ENCODE measurements at places on chromosomes 12 and 14.

GRCh38 chr12:121806546-121807423 lies 3.0 kb downstream of the SETD1B start:
- DNase-seq = no peak

DNA sequence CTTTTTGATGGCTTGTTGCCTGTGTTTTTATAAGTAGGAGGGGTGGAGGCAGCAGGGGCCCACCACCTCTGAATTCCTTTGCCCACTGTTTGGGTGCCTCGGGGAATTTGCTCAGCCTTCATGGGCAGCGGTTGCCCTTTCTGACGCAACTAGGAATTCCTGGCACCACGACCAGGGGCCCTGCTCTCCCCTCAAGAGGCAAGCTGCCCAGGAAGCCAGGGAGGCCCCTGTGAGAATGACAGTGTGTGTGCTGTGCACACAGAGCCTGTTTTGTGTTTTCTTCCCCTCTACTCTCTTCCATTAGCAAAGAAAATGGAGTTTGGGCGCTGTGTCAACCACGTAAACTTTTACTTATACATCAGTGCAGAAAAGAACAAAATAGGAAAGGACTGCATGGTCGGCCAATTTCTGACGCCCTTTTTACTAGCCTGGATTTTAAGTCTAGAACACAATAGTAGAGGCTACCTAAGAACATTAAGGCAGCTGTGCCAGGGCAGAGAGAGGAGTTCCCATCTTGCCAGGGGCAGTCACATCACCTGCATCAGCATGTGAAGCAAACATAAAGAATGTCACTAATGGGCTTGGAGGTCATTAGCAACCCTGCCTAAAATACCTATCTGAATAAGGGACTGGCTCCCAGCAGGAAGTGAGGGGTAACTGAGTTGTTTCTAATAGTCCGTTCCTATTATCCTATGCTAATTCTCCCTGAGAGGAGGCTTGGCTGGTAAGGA lies 17.9 kb upstream of the PTGR2 start:
- no peak for DNase-seq

DNA sequence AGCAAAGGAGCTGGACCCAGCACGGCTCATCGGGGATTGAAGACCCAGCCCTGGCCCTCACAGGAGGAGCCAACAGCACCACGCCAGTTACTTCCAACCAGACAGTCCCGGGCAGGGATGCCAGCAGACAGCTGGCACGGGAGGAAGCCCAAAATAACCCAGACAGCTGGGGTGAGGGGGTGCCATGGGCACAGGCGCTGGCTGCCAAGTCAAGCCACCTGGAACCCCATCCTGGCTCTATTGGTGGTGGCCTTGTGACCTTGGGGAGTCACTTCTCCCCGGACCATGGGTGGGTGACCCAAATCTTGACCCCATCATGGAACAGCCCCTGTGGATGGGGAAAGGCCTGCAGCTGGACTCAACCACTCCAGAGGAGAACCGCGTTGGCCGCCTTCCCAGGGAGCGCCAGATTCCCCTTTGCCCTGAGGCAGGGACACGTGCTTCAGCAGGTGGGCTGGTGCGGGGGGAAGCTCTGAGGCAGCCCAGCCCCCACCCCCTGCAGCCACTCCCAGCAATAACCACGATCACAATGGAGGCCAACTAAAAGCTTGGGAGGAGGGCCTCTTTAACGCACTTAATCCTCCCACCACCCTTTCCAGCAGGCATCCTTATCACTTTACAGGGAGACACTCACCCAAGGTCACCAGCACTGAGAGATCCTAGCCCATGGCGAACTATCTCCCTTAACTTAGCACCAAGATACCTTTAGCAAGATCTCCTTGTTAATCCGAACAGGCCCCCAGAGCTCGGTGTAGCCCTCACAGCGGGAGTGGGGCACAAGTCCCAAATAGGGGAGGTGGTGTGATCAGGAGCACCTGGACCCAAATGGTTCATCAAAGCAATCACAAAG lies 4.7 kb upstream of the RHOF start:
- no peak for DNase-seq

GRCh38 chr12:45774508-45775162 lies 45.1 kb downstream of the ARID2 start:
- DNase-seq = no peak

DNA sequence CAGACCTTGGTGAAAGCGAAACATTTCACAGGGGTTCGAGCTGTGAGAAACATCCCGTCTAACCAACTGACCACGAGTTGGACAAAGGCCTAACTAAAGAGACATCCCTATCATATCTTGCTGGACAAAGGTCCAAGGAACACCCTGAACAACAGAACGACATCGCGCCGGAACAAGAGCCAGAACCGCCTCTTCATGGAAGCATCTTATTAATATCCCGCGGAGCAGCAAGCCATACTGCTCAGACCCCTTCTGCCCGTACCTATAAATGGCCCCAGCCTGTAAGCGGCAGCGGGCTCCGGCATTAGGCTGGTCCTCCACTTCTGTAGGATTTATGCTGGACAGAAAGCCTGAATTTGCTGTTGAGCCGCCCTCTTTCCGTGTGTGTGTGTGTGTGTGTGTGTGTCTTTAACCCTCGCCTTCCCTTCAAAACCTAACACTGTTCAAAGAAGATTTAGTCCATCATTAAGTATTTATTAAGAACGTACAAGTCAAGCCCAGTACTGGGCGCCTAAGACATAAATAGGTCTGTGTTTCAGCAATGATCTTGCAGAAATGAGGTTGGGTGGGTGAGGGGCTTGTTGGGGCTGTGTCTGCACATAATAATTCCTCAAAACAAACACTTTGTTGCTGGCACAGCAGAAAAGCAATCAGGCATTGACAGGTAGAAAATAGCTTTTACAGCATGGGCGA lies 1.9 kb downstream of the SLC6A15 start:
- DNase-seq = no peak

DNA sequence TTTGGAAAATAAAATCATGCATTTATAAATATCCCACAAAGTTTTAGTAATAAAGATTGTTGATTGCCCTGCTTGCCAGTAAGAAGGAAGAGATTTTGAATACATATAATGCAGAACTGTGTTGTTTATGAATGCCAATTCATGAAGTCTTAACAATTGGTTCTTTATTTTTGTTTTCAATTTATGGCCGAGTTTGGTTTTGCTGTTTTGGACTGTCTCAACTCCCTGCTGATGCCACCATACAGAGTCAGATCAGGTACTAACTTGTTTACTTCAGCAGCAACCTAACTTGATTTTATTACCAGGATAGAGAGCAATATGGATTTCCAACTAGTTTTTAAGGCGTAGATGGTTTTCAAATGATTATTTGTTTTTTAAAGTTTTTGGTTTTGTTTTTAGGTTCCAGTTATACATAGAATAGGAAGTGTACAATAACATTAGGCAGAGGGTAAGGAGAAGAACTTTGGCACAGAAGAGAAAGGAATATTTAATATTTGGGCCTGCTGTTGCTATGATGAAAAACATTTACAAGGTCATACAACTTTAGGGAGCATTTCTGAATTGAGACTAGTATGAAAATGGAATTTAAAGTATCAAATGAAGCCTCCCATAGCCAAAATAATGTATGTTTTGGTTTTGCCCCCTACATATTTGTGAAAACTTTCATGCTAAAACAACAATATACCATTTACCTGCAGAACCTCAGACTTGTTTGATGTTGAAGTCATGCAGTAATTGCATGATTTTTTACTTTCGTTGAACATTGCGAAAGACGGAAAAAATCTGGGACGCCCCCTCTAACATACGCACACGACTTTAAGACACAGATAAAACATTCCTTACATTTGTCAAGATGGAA lies 904 bp upstream of the FAM177A1 start:
- peak; percentile 10 for DNase-seq

- DNase-seq = no peak
These were observed 75.8 kb downstream of the FRMD6 start for GRCh38 chr14:51727526-51727925.

- DNase-seq = no peak
These were observed 9.2 kb upstream of the ALDH2 start for GRCh38 chr12:111757361-111758119.

DNA sequence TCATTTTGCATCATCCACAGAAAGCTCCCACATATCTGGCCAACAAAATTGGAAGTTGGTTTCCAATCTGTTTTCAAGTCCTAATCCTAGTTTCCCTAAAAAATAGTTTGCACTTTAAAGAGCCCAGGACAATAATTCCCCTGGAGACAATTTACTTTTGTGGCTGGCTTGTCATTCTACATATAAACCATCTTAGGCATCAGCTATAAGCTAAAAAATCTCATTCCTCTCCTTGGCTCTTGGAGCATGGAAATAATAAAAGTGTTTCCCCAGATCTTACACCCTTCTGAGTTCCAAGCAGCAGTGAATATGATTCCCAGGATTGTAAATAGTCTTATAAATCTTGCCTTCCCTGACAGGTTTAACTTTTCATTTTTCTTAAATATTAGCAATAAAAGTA lies 89.1 kb upstream of the NUDT4 start:
- no peak for DNase-seq

DNA sequence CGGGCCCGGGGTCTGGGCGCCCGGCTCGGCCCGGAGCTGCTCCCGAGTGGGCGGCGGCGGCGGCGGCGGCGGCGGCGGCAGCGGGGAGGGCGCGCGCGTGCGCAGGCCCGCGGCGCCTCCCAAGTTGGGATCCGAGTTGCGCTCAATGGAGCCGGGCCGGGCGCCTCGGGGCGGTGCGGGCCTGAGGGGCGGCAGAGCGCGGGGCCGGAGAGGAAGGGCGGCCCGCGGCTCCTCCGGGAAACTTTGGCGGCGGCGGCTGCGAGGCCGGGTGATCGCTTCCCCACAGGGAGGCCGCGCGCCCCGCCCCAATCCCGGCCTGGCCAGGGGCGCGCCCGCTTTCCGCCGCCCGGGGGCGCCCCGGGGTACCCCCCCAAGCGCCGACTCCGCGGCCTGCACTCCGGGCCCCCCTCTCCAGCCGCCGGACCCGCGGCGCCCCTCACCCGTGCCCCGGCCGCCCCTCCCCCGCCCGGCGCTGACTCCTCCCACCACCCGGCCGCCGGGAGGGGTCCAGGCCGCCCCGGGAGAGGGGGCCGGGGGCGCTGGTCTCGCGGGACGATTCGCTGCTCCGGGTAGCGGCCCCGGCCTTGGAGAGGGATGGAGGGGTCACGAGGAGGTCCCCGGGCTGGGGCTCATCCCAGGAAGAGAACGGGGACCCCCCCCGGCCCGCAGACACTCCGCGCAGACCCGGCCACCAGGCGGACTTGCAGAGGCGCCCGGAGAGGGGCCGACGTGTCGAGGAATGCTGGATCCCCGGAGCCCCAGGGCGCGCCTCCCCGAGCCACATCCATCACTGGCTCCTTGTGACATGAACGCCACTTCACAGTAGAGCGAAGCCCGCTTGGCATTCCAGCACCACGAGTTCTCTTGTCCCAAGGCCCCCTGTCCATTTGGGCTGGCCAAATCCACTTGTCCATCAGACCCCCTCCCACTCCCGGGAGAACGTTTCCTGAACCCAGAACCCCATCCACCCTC lies at the start of gene RILPL1:
RILPL1 (minus strand) TSS at position 48 of the 972 bp plus-strand sequence. CDS start 237 bp downstream, outside the sequence.
- DNase-seq = no peak

GRCh38 chr12:87217491-87217890 lies 811.7 kb downstream of the C12orf50 start:
- no peak for DNase-seq

DNA sequence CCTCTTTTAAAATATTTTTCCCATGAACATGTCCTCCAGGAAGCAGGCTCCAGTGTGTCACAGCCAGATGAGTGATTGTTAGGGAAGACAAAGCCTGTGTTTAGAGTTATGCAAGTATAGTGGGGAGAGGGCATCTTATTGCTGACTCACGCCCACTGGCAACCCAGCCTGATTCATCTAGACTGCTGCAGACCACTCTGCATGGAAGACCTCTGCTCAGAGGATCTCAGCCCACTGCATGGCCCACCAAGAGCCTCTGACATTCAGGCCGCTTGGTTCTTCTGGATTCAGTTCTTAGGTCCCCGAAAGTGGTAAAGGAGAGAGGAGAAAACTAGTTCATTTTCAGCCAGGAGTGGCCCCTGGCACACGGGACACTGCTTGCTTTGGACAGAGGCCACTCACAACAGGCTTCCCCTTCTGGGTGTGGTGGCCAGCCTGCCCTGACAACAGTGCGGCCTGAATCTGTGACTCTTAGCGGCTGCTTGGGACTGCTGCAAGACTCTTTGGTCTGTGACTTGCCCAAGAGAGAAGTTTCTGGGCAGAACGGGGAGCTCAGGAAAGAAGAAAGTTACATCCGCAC lies 266.3 kb downstream of the ZFP36L1 start:
- no peak for DNase-seq

GRCh38 chr12:70317781-70318180 lies 48.3 kb upstream of the KCNMB4 start:
- DNase-seq = no peak

DNA sequence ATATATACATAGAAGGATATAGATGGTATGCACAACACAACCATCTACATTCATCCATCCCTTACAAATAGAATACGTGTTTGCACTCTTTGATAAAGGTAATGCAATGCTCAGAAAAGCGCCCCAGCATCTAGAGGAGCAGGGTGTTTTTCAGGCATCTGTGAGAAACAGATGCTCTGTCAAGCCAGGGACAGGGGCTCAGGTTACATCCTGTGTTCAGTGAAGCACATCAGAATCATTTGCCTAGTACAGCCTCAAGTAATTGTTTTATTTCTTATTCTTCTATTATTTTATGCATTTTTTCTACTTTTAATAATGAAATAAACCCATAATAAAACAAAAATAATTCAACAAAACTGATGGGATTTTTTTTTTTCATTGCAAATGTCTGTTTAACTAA lies 50.5 kb upstream of the HIF1A start:
- no peak for DNase-seq

DNA sequence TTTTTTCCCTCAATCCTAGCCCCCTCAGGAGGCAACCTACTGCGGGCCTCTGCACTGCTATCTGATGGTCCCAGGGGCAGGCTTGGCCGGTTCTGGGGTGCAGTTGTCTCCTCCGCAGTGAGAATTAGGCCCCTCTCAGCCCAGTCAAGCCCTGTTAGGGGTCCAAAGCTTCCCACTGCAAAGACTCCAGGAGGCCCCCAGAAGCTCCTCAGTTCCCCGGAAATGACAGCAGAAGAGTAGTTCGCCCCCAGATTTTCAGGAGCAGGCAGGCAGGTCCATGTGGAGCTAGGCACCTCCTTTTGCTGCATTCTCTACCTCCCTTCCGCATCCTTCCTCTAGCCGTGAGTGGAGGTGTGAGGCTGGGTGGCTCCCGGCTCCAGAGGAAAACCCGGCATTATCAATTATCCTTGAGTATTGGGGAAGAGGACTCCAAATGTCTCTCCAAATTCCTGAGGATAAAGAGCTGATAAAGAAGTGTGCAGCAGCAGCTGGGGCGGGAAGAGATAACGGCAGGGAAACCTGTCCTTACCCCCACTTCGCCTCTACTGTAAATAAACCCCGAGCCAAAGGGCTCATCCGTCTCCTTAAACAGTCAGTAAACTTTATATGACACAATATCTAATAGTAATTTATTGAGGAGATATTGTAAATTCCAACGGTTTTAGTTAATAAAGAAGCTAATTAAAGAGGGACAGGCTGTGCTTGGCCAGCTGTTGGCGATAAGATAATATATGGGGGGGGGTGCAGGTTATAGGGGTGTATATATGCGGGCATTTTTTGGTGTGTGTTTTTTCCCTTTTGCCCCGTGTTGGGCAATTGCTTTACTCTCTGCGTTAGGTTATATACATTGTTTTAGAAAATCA lies 641 bp upstream of the HOXC12 start:
- no peak for DNase-seq
